NCI-H1092 treated with DMSO at 0.1 percent for 48 hours (cell line): ENCODE measurements at places on chromosomes 1 and 21.

- DNase-seq = no peak
Observed at GRCh38 chr1:150696590-150696989, 364 bp downstream of the GOLPH3L start.

GRCh38 chr21:40641042-40641441 is 205.9 kb downstream of the DSCAM start:
- DNase-seq = peak; percentile 65

- DNase-seq = no peak
Observed at GRCh38 chr1:88327391-88328267, 356.4 kb upstream of the PKN2 start.

DNA sequence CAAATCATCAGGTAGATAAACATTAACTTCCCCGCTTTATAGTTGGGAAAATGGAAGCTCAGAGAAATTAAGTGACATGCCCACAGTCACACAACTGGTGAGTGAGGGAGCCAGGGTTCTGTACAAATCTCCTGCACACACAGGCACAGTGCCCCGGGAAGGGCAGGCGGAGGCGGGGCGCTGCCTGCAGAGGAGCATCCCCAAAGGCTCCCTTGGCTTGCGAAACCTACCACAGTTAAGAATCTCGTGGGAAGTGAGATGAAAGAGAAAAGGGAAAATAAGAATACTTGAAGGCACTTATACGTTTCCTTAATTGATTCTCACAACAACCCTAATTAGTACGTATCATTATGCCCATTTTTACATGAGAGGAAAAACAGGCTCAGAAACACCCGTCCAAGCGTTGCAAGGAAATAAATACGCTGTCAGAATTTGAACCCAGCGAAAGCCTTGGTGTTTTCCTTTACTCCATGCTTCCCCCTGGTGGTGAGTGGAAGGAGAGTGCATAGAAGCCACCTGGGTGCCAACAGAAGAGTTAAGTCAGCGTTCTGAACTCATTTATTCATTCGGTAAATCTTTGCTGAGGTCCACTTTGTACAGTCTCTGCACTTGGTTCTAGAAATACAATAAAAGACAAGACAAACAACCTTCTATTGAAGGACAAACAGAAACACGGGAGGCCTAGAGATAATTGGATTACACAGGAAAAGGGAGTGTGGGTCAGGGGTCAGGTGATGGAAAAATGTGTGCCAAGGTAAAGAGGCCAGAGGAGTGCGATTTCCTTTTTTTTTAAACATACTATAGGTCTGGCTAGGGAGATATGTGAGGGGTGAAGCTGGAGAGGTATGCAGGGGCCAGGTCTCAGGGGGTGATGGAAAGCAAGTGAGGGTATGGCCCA is 28.4 kb downstream of the ACP6 start:
- DNase-seq = peak; percentile 70

DNA sequence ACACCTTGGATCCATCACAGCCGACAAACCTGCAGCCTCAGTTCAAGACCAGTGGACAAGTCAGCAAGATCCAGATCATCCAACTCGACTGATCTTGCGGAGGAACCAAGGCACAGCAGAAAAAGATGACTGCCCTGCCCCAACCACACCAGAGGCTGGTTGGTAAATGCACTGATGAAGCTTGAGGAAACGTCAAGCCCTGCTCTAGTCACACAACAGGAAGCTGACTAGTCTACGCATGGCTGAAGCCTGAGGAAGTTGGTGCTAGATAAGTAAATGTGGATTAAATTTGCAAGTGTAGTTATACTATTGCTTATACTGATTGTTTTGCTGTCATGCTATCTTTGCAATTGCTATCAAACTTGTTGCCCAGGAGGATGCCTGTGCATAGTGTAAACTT is 89.0 kb downstream of the LIPI start:
- no peak for DNase-seq

DNA sequence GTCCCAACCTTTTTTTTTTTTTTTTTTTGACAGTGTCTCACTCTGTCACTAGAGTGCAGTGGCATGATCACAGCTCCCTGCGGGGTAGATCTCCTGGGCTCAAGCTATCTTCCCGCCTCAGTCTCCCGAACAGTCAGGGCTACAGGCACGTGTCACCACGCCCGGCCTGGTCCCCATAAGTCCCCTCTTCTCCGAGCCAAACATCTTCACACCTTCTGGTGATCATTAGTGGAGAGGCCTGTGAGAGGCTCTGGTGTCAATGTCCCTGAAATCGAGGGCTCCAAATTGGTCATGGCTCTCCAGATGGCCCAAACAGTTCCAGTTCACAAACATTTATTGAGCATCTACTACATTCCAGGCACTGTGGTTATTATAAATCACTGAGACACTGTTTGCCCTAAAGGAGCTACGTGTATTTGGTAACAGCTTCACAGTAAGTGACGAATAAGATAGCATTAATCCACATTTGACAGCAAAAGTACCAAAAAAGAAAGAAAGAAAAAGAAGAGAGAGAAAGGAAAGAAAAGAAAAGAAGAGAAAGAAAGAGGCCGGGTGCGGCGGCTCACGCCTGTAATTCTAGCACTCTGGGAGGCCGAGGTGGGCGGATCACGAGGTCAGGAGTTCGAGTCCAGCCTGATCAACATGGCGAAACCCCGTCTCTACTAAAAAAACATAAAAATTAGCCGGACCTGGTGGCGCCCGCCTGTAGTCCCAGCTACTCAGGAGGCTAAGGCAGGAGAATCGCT is 867 bp upstream of the TIMM17A start:
- no peak for DNase-seq

DNA sequence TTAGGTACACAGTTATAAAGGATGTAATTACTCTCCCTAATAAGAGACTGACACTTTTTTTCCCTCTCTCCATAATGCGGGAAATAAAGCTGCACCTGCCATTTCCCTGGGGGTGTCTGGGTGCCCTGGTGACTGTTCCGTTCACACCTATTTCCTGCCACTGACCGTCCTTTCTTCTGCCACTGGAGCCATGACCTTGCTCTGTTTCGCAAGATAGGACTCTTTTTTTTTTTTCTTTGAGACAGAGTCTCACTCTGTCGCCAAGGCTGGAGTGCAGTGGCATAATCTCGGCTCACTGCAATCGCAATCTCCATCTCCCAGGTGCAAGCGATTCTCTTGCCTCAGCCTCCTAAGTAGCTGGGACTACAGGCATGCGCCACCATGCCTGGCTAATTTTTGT is 66.1 kb upstream of the SERBP1 start:
- DNase-seq = no peak

- DNase-seq = no peak
Observed at GRCh38 chr1:50405814-50406213, 17.4 kb downstream of the DMRTA2 start.

DNA sequence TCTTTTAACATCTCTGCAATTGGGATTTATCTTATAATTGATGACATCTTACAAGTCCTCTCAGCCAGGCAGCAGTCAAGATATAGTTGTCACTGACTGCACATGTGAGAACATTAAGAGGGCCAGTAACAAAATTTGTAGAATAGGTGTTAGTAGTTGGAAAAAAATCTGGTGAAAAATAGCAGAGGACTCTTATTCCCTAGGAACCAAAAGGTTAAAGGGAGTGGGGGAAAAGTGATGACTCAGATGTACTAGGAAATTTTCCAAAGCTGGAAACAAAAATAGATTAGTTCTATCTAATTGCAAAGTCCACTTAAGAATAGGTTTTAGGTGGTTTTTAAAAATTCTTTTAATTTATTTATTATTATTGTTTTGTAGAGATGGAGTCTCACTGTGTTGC is 3.6 kb downstream of the NUP210L start:
- DNase-seq = no peak

GRCh38 chr1:6123083-6123482 is 57.0 kb downstream of the CHD5 start:
- no peak for DNase-seq

DNA sequence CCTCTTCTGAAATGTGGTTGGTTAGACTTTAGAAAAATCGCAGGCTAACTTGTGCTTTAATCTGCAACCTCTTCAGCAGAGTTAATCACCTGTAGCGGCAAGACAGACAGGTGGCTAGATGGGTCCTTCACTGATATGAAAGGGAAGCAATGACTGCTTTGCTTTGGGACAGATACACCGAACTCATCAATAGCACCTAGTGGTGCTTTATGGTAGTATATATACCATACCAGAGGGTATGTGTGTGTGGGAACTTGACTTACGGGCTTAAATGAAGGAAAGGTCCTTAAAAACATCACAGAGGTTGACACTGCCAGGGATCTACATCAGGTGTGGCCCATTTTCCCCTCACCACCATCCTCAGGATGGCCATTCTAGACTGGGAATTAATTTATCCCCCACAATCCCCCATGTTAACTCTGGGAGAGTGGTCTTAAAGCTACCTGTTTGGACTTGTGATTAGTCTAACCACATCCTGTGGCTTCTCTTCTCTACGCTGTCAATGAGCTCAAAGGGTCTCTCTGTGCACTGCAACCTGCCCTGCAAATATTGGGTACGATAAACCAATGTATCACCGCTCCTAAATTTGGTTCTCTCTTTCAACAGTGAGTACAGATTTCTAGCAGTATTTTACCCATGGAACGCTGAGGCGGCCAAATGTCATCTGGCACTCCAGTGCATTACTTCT is 162.7 kb downstream of the SIPA1L2 start:
- no peak for DNase-seq

DNA sequence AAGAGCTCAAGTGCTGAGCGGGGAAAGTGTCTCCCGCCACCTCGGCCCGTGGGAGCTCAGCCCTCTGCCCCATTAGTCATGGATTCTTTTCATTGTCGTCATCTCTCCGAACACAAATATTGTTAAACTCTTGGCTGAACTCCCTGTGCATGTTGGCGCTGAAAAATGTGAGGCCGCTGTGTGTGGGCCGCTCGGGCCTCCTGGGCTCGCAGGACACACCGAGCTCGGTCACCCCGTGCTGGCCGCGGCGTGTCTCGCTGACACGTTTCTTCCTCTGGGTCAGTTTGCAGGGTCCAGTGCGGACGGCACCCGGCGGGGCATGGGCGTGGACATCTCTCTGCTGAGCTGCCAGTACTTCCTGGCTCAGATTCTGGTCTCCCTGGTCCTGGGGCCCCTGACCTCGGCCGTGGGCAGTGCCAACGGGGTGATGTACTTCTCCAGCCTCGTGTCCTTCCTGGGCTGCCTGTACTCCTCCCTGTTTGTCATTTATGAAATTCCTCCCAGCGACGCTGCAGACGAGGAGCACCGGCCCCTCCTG is 25.6 kb downstream of the SLC45A1 start:
- DNase-seq = no peak

GRCh38 chr1:107894605-107895004 is 70.4 kb downstream of the VAV3 start:
- no peak for DNase-seq

- no peak for DNase-seq
Observed at GRCh38 chr21:33313611-33314010, 11.2 kb upstream of the IFNAR1 start.

- no peak for DNase-seq
Observed at GRCh38 chr1:198298640-198299039, 141.8 kb downstream of the NEK7 start.

- no peak for DNase-seq
Observed at GRCh38 chr1:169949139-169949538, 55.4 kb upstream of the SCYL3 start.

GRCh38 chr1:170685166-170685565 is 21.2 kb downstream of the PRRX1 start:
- DNase-seq = no peak

GRCh38 chr1:17846341-17846740 is 91.2 kb downstream of the ACTL8 start:
- no peak for DNase-seq

- DNase-seq = no peak
Observed at GRCh38 chr1:188891958-188892357, 1585.7 kb downstream of the BRINP3 start.

GRCh38 chr1:17775796-17776195 is 20.7 kb downstream of the ACTL8 start:
- DNase-seq = no peak

DNA sequence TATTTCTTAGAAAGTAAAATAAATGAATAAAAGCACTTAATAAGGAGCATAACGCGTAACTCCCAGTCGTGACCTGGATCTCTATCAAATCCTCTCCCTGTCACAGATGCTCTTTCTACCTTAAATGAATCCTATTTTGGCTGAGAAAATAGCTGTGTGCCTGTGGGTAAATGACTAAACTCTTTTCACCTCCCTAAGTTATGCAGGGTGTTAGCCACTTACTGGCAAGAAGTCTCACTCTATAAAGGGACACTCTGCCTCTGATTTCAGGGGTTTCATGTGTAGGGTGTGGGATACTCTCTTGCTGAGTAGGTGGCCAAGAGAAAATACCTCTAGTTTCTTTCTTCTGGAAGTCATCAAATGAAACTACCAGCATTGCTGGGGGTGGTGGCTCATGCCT is 24.3 kb upstream of the PPP1R15B start:
- DNase-seq = no peak

DNA sequence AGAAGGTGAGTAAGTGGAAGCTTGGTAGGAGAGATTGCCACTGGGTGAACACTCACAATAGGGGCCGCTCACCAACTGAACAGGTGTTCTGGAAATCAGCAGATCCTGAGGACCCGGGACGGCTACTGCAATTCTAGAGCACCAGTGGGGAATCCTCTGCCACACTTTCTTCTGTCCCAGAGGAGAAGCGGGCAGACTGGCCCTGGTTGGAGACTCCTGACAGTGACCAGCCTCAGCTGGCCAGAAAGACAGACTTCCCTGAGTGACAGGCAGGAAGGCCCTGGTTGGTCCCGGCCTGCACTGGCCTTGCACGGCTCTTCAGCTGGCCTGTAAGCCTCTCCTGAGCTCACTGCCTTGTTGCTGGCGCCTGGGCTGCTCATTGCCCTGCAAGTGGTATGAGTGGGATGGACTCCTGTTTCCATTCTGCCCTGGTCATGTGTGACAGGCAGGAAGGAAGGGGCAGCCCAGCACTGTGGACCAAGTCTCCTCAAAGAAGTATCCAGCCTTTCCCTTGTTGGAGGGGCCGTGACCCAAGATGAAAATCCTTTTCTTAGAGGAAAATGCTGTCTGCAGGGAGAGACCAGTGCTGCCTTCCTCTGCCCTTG is 34.5 kb downstream of the MAN1C1 start:
- DNase-seq = no peak

- DNase-seq = no peak
Observed at GRCh38 chr1:162703708-162704107, 71.4 kb downstream of the DDR2 start.

GRCh38 chr21:41368735-41369104 is 6.9 kb downstream of the MX2 start:
- DNase-seq = no peak

DNA sequence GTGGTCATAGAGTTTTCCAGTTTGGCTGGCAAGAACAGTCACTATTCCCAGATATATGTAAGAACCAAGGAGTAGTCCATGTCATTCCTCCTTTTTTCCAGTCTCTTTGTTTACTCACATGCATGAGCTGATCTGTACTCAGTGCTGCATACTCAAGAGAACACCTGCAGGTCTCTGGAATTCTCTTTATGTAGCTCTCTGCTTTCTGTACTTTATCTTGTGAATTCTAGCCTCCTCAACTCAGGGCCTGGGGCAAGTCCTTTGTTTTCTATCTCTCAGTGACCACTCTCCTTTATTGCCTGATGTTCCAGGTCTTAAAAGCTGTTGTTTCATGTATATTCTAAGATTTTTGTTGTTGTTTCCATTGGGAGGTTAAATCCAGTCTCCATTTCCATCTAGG is 478.9 kb downstream of the DPYD start:
- DNase-seq = no peak

- no peak for DNase-seq
Observed at GRCh38 chr1:198128533-198128932, 28.3 kb upstream of the NEK7 start.
